Thoracic aorta (tissue), 2 donors: ENCODE measurements at places on chromosomes 6 and 20.

DNA sequence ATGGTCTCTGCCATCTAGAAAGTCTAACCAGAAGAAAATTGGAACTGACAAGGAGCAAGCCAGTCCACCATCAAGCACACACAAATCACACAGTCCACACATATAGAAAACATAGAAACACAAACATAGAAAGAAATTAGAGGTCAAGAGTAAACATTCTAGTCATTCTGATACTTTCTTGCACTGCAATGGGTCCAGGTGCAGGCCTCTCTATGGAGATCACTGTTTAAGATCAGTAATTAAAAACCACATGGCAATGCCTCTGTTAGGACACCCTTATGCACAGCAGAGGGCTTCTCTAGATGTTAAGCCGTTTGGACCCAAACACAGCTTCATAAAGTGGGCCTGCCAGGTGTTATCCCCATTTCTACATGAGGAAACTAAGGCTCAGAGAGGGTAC lies 42.8 kb upstream of the SLC22A23 start:
- no peaks in the 10 kb centered on the region for H3K27me3 ChIP-seq
- H3K36me3 ChIP-seq = no peaks in the 10 kb centered on the region
- no peak for DNase-seq
- no peak overlapping the region for H3K27ac ChIP-seq
- no peaks in the 10 kb centered on the region for H3K4me1 ChIP-seq

GRCh38 chr20:57835588-57836455 lies 126.0 kb upstream of the PMEPA1 start:
- no peak overlapping the region for H3K27ac ChIP-seq
- H3K4me1 ChIP-seq = no peaks in the 10 kb centered on the region
- DNase-seq = no peak
- H3K36me3 ChIP-seq = no peaks in the 10 kb centered on the region
- H3K27me3 ChIP-seq = no peaks in the 10 kb centered on the region

DNA sequence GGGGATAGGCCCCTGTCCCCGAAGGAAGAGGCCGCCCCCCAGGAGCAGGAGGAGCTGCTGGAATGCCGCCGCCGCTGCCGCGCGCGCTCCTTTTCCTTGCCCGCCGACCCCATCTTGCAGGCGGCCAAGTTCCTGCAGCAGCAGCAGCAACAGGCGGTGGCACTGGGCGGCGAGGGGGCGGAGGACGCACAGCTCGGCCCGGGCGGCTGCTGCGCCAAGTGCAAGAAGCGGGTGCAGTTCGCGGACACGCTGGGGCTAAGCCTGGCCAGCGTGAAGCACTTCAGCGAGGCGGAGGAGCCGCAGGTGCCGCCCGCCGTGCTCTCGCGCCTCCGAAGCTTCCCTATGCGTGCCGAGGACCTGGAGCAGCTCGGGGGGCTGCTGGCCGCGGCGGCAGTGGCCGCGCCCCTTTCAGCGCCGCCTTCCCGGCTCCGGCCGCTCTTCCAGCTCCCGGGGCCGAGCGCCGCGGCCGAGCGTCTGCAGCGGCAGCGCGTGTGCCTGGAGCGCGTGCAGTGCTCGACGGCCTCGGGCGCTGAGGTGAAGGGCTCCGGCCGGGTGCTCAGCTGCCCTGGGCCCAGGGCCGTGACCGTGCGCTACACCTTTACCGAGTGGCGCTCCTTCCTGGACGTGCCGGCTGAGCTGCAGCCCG lies 630 bp downstream of the PPP1R3G start:
- H3K4me3 ChIP-seq = peak overlapping the region; percentile 89
- DNase-seq = no peak
- no peaks in the 10 kb centered on the region for H3K27me3 ChIP-seq
- H3K4me1 ChIP-seq = peaks cover 5% of the 10 kb centered on the region

DNA sequence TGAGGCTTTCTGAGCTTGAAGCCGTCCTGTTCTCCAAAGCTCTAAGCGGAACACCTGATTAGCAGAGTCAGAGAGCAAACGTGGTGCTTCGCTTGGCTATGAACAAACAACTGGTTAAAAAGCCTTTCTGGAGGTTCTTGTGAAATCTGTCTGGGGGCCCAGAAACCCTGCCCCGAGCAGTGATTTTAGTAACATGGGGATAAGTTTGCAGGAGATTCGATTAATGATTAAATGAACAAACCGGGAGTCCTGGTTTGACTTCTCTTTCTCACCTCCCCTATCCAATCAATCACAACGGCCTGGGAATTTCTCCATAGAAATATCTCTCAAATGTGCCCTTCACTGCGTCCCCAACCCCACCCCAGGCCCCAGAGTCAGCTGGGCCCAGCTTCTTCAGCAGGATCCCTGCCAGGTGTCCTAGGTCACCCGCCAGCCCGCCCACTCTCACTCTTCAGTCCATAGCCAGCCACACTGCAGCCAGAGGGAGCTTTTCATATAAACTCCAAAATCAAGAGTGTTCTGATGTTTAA lies 43.6 kb downstream of the ZDHHC14 start:
- no peaks in the 10 kb centered on the region for H3K4me1 ChIP-seq
- DNase-seq = no peak
- no peaks in the 10 kb centered on the region for H3K27me3 ChIP-seq
- no peak overlapping the region for H3K4me3 ChIP-seq

DNA sequence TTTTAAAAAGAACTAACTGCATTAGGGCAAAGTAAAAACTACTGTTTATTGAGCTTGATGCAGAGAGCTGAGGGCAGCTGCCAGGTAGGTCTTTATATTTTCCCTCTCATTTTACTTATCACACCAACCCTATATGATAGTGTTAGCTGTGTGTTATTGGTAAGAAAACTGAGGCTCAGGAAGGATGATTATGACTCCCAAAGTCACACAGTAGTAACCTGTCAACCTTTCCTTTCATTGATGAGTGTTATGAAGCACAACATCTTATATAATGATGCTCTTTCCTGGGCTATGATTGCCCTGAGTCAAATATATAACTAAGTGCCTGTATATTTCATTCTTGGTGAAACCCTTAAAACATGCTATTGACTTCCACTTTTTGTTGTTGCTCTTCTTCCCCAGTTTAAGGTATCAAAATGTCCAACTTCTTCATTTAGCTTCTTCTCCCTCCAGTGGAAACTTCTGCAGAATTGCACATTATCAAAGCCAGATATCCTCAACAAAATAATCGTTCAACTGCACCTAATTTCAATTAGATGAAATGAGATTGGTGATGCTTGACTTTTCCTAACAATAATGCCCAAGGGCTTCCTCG lies 8.1 kb downstream of the GFOD1 start:
- H3K27me3 ChIP-seq = no peaks in the 10 kb centered on the region
- no peak for DNase-seq
- H3K36me3 ChIP-seq = no peaks in the 10 kb centered on the region
- H3K27ac ChIP-seq = no peak overlapping the region

GRCh38 chr6:140441256-140441655 lies 1066.8 kb upstream of the CITED2 start:
- H3K27ac ChIP-seq = no peak overlapping the region
- DNase-seq = no peak
- H3K36me3 ChIP-seq = no peaks in the 10 kb centered on the region
- H3K4me3 ChIP-seq = no peak overlapping the region
- no peaks in the 10 kb centered on the region for H3K27me3 ChIP-seq
- H3K4me1 ChIP-seq = no peaks in the 10 kb centered on the region

GRCh38 chr20:23584434-23585199 lies 16.3 kb upstream of the CST9L start:
- H3K4me1 ChIP-seq = no peaks in the 10 kb centered on the region
- H3K27ac ChIP-seq = no peak overlapping the region
- H3K4me3 ChIP-seq = no peak overlapping the region
- H3K36me3 ChIP-seq = no peaks in the 10 kb centered on the region
- H3K27me3 ChIP-seq = no peaks in the 10 kb centered on the region
- DNase-seq = no peak

GRCh38 chr6:157537556-157537955 lies 156.6 kb downstream of the ZDHHC14 start:
- H3K4me3 ChIP-seq = no peak overlapping the region
- no peak overlapping the region for H3K27ac ChIP-seq
- H3K4me1 ChIP-seq = peaks cover 19% of the 10 kb centered on the region
- no peaks in the 10 kb centered on the region for H3K27me3 ChIP-seq
